ENCODE measurements at places on chromosomes 3 and 15. TPM values are rescaled to one million over a fixed set of nuclear protein-coding genes. Genes with fewer than 3 reads are reported as not detected.

The GOLGA6L7 gene
- not detected for total RNA-seq

The ARIH2 gene
- 77.4 TPM for total RNA-seq

The ANKRD34C gene
- total RNA-seq: not detected

The HRG gene
- not detected for total RNA-seq

The C3orf85 gene
- 10.5 TPM for total RNA-seq

The EPHA6 gene
- total RNA-seq: 0.22 TPM

The OCA2 gene
- 0.82 TPM for total RNA-seq

The CD80 gene
- total RNA-seq: 0.30 TPM

The HDDC3 gene
- 13.5 TPM for total RNA-seq

The TBC1D23 gene
- 35.6 TPM for total RNA-seq

The CLRN1 gene
- not detected for total RNA-seq

The SMCO1 gene
- total RNA-seq: not detected

The POLQ gene
- 2.9 TPM for total RNA-seq

The AGBL1 gene
- 0.24 TPM for total RNA-seq

The FBXO40 gene
- not detected for total RNA-seq

The GOLGA8M gene
- total RNA-seq: 0.44 TPM

The ELP6 gene
- total RNA-seq: 16.1 TPM

The NRG4 gene
- total RNA-seq: 1.1 TPM

The GOLGA8N gene
- total RNA-seq: 4.2 TPM

The LIPH gene
- total RNA-seq: 104 TPM

The ROBO1 gene
- 9.4 TPM for total RNA-seq

The ROPN1 gene
- 0.66 TPM for total RNA-seq

The RFTN1 gene
- 10.2 TPM for total RNA-seq

The MYRIP gene
- 6.3 TPM for total RNA-seq

The ZNF619 gene
- total RNA-seq: 6.2 TPM

The TM4SF1 gene
- 30.8 TPM for total RNA-seq
